ENCODE measurements at places on chromosomes 16 and 17.

DNA sequence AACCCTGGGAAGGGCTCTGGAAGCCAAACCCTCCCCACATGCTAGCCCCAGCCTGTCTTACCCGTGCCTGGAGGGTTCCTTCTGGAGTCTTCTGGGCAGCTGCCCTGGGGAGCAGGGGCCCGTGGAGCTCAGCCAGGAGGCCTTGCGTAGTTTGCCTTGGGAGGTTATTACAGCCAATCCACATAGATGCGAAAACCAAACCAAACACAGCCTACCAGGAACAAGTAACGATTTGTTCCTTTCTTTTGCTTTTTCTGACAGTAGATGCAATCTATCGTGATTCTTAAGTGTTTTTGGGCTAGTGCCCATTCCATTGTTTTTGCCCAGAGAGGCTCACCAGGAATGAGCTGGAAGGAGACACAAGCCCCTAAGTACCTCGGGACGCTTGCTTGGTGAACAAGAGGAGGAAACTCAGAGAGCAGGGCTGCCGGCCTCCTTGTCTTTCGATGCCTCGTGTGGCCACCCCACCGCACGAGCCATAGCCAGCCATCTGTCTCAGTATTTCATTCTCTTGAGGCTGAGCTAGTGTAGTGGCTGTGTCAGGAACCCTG, 102.7 kb upstream of the NOL11 start:
- DNase-seq: no peak

DNA sequence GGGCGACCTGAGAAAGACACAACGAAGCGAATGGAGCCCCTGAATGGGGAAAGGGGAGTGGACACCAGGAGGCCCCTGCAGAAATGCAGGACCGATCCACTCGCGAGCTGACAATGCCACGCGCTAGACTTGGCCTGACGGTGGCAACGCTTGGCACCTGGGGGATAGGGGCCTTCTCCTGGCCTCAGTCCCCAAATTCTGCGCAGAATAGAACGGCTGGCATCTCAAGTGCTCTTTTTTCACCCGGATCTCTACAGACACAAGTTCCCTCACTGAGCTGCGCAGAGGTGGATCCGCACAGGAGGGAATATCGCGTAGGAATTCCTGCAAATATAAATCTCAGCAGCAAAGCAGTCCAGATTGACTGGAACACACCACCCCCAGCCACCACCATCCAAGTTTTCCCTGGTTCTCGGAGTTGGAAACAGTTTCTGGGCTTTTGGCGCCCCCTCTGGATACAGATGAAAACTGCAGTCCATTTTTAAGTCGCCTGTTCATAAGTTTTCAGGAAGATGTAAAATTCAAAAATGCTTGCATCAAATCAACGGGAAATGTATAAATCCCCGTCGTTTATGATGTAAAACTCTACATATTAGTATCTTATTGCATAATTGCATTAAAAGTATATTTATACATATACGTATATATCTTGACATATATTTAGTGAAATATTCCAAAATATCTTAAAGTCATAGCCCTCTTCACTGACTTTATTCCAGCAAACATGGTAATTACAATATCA, 2.3 kb upstream of the SOX9 start:
- DNase-seq: no peak

- no peak for DNase-seq
Observed at GRCh38 chr17:76951375-76951905, 83.2 kb downstream of the MGAT5B start.

GRCh38 chr17:31371511-31372097, 19.9 kb upstream of the RAB11FIP4 start:
- DNase-seq: no peak

- no peak for DNase-seq
Observed at GRCh38 chr16:87327798-87328495, 10.8 kb upstream of the C16orf95 start.

GRCh38 chr17:37689317-37689716, 46.1 kb upstream of the DDX52 start:
- no peak for DNase-seq

GRCh38 chr16:77825196-77825595, 36.8 kb downstream of the VAT1L start:
- no peak for DNase-seq

DNA sequence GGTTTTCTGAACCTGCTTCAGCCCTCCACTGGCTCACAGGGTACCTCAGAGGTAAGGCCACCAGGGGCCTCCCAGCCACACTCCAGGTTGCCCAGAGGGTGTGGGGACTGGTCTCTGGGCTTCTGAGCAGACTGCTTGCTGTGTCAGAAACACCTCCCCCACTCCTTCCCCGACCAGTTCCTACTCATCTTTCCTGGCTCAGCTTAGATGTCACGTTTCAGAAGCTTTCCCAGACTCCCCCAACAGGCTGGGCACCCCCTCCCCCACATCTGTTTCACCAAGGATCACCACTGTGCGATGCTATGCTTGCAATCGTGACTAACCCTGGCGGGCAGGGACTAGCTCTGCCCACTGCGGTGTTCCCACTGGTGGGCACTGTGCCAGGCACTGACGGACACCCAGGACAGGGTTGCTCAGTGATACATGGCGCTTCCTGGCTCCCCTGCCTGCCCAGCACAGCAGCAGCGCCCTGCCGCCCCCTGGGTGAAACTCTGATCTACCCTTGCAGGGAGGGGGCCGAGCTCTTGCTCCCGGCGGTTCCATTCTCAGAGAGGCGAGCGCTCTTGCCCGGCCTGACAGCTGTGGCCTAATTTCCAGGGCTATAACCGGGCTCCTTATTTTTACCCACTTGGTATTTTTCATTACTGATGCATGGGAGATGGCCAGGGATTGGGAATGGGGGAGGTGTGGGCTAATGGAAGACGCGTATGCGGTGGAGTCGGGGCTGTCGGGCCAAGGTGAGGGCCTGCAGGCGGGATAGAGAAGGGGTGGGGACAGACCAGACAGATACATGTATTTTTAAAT, 29.4 kb upstream of the MTSS2 start:
- DNase-seq: no peak

DNA sequence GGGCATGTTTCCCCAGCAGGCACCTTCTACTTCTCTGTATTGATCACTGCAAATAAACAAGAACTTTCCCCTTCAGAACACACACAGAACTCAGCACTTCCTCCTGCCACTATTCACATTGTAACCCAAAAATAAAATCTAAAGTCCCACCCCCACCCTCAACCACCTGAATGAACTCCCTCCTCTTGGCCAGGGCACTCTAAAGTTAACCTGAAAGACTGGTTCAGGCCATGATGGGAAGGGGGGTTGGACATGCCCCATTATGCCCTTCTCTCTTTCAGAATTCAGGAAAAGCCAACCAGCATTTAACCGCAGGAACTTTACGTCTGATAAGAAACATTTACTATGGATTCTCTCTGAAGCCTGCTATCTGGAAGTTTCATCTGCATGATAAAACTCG, 27.4 kb upstream of the CCL2 start:
- DNase-seq: no peak

DNA sequence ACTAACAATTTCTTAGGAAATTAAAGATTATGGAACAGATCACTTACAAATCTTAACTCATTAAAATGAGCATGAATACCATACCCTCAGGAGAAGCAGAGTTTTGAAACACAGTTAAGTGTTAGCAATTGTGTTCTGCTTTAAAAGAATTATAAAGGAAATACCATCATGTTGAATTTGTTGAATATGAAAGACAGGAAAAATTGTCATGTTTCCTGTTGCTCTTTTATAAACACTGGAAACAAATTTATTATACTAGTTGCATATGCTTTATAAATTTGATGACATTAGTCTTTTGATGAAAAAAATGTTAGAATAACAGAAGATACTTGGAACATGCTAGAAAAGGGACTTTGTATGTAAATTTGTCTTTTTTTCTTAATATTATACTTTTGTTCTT, 59.7 kb downstream of the VMP1 start:
- DNase-seq: no peak

GRCh38 chr16:72644911-72645310, 403.0 kb downstream of the ZFHX3 start:
- no peak for DNase-seq

GRCh38 chr17:46869296-46869695, 17.9 kb downstream of the WNT9B start:
- DNase-seq: no peak

GRCh38 chr17:70238646-70239045, 69.3 kb downstream of the KCNJ2 start:
- no peak for DNase-seq

- no peak for DNase-seq
Observed at GRCh38 chr17:81418710-81419318, 23.6 kb downstream of the BAHCC1 start.

- no peak for DNase-seq
Observed at GRCh38 chr16:66318505-66318904, 48.0 kb upstream of the CDH5 start.

GRCh38 chr16:396605-397004, 394 bp upstream of the NME4 start:
- DNase-seq: no peak

DNA sequence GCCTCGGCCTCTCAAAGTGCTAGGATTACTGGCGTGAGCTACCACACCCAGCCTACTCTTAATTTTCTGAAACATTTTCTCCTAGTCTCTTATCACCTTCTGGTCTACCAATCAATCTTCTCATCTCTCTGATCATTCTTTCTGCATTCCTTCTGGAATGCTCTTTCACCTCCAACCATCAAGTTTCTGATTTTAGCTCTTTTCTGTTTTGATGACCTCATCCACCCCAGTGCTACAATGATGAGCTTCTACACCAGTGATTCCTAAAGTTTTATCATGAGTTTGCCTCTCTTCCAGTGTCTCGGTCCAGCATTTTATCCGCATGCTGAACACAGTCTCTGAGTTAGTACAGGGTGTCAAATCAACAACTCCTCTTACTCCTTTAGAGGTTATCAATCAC, 31.5 kb downstream of the NME2 start:
- DNase-seq: no peak

DNA sequence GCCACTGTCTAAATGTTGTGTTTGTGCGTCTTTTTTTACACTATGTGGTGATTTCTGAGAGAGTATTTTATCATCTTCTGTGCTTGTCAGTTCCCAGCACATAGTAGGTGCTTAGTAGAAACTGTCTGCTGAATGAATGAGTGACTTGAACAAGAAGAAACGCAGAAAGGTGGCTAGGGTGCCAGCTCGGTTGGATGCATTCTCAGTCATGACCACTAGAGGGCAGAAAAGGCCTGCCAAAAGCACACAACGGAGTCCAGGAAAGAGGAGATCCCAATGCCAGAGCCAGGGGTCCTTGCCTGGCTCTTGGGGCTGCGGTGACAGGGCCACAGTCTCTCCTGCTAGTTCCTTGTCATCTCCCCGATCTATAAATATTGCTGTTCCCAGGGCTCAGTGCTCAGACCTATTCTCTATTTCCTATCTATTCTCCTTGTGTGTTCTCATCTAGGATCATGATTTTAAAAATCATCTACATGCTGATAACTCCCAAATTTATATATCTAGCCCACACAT, 57.3 kb upstream of the CCL1 start:
- DNase-seq: peak; percentile 80

- DNase-seq: no peak
Observed at GRCh38 chr16:75491876-75492275, 3.4 kb downstream of the CHST6 start.

- no peak for DNase-seq
Observed at GRCh38 chr17:66737524-66737923, 97.4 kb upstream of the CACNG5 start.

DNA sequence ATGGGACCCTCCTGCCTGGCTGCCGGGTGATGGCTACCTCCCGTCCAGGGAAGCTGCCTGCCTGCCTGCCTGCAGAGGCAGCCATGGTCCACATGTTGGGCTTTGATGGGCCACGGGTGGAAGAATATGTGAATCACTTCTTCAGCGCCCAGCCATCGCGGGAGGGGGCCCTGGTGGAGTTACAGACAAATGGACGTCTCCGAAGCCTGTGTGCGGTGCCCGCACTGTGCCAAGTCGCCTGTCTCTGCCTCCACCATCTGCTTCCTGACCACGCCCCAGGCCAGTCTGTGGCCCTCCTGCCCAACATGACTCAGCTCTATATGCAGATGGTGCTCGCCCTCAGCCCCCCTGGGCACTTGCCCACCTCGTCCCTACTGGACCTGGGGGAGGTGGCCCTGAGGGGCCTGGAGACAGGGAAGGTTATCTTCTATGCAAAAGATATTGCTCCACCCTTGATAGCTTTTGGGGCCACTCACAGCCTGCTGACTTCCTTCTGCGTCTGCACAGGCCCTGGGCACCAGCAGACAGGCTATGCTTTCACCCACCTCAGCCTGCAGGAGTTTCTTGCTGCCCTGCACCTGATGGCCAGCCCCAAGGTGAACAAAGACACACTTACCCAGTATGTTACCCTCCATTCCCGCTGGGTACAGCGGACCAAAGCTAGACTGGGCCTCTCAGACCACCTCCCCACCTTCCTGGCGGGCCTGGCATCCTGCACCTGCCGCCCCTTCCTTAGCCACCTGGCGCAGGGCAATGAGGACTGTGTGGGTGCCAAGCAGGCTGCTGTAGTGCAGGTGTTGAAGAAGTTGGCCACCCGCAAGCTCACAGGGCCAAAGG, 36.8 kb downstream of the NLRC5 start:
- DNase-seq: no peak

DNA sequence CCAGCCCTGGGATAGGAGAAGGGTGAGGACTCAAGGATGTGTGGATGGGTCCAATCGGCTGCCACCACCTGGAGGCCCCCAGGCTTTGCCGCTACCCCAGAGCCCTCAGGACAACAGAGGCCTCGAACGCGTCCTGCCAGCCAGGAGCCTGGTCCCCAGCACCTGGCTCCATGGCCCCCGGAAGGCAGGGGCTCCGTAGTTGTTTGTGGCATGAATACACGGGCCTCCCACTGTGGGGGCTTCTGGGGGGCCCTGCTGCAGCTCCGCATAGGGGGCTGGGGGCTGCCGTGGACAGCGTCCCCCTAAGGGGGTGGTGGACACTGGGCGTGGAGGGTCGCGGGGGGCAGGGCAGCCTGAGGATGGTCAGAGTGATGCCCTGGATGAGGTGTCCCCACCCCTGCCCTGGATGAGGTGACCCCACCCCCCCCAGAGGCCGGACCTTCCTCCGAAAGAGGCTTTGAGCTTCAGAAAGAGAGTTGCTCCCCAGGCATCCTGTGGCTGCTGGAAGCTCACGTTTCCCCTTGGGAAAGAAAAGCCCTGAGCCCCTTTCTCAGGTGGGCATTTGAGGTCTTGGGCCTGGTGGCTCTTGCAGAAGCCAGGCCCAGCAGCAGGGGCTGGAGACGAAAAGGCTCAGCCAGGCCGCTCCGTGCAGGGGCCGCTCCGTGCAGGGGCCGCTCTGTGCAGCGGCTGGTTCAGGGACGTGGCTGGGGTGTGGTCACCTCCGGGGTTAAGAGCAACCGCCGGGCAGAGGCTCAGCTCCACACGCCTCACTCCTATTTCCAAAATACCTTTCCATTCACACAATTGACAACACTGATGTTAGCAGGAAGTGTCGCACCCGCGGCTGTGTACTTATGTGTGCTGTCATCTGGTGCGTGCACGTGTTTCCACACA, 40.3 kb upstream of the GNG13 start:
- DNase-seq: no peak

DNA sequence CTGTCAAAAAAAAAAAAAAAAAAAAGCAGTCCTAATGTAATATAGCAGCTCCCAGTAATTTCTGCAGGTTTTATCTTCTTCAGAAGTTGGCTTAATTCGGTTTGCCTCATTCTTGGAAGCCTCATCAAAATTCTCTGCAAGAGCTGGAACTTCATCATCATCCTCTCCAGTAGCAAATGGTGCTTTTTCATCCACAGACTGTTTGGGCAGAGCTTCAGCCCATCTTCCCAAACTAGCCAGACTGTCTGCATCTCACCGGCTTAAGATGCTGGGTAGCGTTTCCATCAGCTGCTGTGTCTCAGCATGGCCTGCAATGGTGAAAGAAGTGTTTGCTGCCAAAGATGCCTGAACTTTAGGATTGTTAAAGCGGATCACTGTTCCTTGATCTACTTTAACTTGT, 112.6 kb downstream of the AIPL1 start:
- no peak for DNase-seq
